Thoracic aorta (tissue), 2 donors: ENCODE measurements at places on chromosomes 3 and 15.

DNA sequence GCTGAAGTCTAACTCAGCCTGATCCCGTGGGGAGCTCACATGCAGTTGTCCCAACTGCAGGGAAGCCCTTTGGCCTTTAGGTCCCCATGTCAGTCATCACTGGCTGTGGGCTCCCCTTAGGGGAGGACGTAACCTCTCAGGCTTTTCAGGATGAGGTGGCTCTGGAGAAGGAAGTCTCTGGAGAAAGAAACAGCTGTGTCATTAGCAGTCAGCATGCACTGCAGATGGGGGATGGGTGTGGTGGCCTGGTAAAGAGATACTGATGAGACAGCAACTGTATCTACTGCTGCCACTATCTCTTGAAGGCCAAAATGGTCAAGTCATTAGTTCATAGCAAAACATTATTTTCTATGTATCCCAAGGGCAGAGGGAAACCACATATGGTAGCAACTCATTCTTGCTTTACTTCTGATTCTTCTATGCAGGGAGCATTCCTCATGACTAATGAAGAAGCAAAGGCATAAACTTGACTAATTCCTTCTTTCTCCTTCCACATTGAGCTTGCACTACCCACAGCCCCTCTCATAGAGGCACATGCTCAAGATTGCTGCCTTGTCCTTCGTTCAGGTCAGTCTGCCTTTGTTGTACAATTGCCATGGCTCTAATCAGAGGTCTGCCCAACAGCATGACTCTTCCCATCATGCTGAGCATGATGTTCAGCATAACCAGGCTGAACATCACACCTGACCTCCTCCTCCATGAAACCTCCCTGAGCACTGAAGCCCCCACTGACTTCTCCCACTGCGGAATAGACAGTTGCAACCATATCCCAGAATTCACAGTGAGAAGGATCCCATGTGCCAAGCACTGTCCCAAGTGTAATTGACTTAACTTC is 47.8 kb upstream of the TMEM158 start:
- H3K27ac ChIP-seq, result no peak overlapping the region
- H3K36me3 ChIP-seq, result no peaks in the 10 kb centered on the region
- H3K4me1 ChIP-seq, result no peaks in the 10 kb centered on the region
- no peak overlapping the region for H3K4me3 ChIP-seq
- DNase-seq, result no peak

GRCh38 chr3:194326192-194326967 is 24.7 kb downstream of the CPN2 start:
- H3K4me3 ChIP-seq, result no peak overlapping the region
- no peaks in the 10 kb centered on the region for H3K27me3 ChIP-seq
- H3K4me1 ChIP-seq, result peaks cover 3% of the 10 kb centered on the region
- H3K36me3 ChIP-seq, result no peaks in the 10 kb centered on the region

DNA sequence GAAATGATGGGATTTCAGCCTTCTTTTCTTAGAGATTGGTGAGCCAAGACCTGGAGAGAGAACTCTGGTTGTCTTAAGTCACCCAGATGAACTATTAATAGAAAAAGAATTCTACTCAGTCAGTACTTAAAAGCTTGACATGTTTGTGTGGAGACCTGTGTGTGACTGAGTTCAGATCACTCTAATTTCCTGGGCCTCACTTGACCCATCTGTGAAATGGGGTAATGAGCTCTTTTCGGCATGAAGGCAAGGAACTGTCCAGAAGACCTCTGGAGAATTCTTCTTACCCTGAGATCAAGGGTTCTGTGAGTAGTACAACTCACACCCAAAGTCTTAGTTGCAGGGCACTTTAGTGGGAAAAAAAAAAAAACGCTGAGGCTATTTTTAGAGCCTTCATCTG is 92.9 kb downstream of the LPP start:
- peak overlapping the region; percentile 42 for H3K27ac ChIP-seq
- DNase-seq, result no peak
- peaks cover 71% of the 10 kb centered on the region for H3K4me1 ChIP-seq

- no peaks in the 10 kb centered on the region for H3K36me3 ChIP-seq
- H3K4me3 ChIP-seq, result peak overlapping the region; percentile 49
- H3K27ac ChIP-seq, result peak overlapping the region; percentile 70
- H3K27me3 ChIP-seq, result no peaks in the 10 kb centered on the region
Observed at GRCh38 chr15:58330741-58331559, 100.8 kb upstream of the LIPC start.

DNA sequence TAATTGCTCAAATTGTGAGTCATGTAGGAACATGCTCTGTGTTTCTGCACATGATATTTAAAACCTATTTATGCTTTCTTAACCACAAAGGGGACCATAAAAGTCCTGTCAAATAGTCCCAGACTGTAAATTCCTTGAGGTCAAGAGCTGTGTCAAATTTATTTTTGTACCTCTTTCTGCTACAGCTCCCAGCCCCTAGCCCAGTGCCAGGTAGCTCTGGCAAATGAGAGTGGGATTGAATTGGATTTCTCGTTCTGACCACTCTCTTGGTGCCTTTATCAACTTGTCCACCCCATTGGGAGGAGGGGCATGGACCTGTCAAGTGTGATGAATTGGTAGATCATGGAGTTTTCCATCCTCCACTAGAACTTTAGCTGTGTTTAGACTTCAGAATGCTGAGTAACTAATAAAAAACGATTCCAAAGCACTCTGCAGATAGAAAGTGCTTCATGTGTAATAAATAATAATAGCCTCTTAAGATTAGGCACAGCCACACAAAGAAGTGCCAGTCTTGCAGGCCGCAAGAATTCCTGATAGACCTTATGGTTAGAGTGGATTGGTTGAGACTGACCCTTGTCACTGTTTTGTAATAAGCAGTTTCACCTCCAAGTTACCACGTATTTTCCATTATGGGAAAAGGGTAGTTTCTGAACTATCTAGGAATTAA is 120.4 kb downstream of the LPP start:
- H3K4me1 ChIP-seq, result peaks cover 98% of the 10 kb centered on the region
- H3K4me3 ChIP-seq, result no peak overlapping the region
- no peak for DNase-seq
- H3K36me3 ChIP-seq, result no peaks in the 10 kb centered on the region

GRCh38 chr3:51338632-51339031 is 46.5 kb upstream of the MANF start:
- no peaks in the 10 kb centered on the region for H3K36me3 ChIP-seq
- H3K27me3 ChIP-seq, result no peaks in the 10 kb centered on the region
- H3K27ac ChIP-seq, result no peak overlapping the region
- peaks cover 27% of the 10 kb centered on the region for H3K4me1 ChIP-seq
- H3K4me3 ChIP-seq, result no peak overlapping the region

DNA sequence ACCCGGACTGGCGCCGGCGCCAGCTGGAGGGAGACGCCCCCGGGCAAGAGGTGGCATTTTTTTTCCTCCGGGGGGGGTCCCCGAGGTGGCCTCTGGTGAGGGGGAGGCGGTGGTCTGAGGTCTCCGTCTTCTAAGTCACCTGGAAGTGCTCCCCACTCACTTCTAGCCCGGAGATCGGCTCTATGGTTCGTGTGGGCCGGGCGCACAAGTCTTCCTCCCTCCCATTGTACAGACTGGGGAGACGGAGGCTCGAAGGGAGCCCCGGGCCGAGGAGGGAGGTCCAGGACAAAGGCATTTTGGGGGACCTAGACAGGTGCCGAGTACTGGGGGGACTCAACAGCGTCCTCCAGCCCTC is 4.4 kb downstream of the GATA2 start:
- peak overlapping the region; percentile 38 for H3K27ac ChIP-seq
- no peak for DNase-seq
- H3K4me3 ChIP-seq, result peak overlapping the region; percentile 80
- no peaks in the 10 kb centered on the region for H3K36me3 ChIP-seq
- peaks cover 70% of the 10 kb centered on the region for H3K4me1 ChIP-seq
- H3K27me3 ChIP-seq, result peaks cover 88% of the 10 kb centered on the region

GRCh38 chr3:182957676-182958266 is 22.6 kb downstream of the DCUN1D1 start:
- H3K27ac ChIP-seq, result no peak overlapping the region
- H3K4me3 ChIP-seq, result no peak overlapping the region
- DNase-seq, result no peak
- no peaks in the 10 kb centered on the region for H3K27me3 ChIP-seq
- peaks cover 4% of the 10 kb centered on the region for H3K36me3 ChIP-seq
